ENCODE measurements at places on chromosomes 13 and 19.

GRCh38 chr19:48059331-48059730, 15.5 kb upstream of the CABP5 start:
- DNase-seq: no peak

GRCh38 chr13:111944171-111944583, 122.8 kb upstream of the SOX1 start:
- no peak for DNase-seq

DNA sequence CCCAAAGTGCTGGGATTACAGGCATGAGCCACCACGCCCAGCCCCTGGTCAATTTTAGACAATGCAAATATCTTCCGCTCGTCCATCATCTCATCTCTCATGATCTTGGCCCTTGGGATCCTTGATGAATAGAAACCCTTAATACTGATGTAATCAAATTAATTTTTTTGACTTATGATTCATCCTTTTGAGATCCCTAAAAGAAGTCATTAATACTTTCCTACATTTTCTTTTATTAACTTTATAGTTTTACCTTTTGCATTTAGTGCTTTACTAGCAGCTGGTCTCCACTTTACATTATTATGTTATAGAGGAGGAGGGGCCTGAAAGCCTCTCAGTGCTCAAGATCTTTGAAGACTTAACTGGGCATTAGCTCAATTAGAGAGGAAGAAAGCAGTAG, 7.7 kb upstream of the KASH5 start:
- DNase-seq: no peak

DNA sequence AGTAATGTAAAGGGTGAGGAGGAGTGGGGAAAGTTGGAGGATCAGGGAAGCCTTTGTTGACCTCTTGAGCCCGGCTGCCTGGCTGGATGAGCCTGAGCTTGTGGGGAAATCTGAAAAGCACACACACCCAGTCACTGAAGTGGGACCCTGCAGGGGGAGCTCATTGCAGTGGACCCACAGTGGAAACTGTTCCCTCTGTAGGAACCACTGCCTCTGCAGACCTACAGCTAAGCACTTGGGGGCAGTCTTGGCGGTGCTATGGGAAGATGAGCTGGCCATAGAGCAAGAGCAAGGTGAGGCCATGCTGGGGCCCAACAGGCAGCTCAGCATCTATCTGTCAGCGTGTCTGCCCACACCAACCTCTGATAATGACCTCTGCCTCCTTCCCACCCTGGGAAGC, 294.8 kb downstream of the TSHZ3 start:
- peak; percentile 63 for DNase-seq

- peak; percentile 7 for DNase-seq
Observed at GRCh38 chr13:25218019-25218418, 45.9 kb upstream of the AMER2 start.

GRCh38 chr13:45238945-45239795, 38.3 kb upstream of the KCTD4 start:
- DNase-seq: peak; percentile 74

- DNase-seq: no peak
Observed at GRCh38 chr19:23543351-23543750, 143.7 kb downstream of the ZNF675 start.

GRCh38 chr13:82740442-82740841, 1141.8 kb downstream of the SLITRK1 start:
- no peak for DNase-seq

DNA sequence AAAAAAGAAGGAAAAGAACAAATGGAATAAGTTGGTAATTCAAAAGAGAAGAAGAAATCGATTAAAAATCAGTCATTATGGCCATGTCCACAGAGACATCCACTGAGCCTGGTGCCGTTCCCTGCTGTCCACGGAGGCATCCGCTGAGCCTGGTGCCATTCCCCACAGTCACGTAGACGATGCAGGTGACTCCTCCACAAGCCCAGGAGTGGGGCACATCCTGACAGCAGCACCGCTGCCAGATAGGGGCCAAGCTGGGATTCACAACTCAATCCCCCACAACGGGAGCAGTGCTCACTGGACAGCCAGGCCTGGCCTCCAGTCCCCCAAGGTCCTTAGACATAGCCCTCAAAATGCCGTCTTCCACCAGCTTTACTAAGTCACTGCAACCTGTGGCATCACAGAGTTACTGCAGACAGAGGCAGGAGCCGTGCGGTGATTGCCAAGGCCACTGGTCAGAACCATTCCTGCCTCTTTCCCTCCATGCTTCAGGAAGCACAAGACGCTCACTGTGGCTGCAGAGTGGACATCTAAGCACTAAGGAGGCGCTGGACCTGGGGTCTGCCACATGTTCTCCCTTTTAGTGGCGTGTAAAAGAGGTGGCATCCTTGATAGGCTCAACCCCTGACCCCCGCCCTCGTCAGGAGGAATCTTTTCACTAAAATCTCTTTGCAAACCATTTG, 131.5 kb upstream of the SPACA7 start:
- DNase-seq: no peak

DNA sequence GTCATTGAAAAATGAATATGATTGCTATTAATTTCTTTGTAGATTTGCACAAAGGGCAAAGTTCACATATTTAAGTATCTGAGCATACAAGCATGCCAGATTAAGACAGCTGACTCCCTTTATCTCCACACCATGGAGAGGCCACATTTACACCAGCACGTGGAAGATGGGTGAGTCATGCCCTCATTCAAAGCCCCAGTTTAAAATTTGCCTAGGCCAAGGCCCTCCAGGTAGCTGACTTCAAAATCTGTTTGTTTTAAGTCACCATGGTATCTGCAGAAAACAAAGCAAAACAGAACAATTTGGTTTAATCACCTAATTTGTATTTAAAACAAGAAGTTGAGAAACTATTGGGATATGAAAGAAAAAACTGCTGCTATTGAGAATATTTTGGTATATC, 109.2 kb downstream of the ESD start:
- no peak for DNase-seq

DNA sequence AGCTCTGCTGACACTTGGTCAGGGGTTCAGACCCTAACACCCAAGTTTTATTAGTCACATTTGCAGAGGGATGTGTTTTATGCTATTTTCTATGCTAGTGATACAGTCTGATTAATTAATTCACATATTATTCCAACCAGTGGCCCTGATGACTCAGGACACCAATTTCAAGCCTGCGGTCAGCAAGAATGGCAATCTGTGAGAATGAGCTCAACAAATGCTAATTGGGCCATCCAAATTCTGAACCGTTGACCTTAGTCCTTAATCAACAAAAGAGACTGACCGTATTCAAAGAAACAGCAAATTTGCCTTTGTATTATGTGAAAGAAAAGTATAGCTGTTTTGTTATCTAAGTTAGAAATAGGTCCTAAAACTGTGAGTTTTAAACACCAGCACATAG, 9.6 kb upstream of the KL start:
- no peak for DNase-seq

DNA sequence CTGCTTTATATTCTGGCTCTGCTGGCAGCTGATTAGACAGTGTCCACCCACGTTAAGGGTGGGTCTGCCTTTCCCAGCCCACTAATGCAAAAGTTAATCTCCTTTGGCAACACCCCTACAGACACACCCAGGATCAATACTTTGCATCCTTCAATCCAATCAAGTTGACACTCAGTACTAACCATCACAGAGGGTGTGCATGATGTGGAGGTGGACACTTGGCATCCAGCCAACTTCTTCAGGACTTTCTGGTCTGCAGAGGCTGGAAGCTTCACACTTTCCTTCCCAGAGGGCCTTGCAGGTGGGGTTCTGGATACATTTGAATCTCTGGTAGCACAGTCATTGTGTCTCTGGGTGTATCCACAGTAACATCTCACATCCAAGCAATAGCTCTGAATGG, 18.9 kb upstream of the IGFL1 start:
- DNase-seq: no peak

DNA sequence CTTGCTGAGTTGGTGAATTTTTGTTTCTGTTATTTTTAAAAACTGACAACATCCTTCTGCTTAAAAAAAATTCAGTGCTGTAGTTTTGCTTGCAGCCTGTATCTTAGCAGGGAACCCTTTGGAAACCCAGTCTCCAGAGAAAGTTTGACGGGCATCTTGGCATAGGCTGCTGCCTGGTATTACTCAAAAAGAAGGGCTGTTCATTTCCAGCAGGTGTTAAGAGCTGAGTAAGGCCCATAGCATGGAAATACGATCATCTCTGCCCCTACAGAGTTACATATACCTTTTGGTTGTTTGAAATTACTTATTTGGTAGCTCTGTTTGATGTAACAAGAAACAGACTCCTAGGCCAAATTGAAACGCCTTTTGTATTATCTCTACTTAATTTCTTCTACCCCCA, 41.5 kb downstream of the URI1 start:
- DNase-seq: no peak

DNA sequence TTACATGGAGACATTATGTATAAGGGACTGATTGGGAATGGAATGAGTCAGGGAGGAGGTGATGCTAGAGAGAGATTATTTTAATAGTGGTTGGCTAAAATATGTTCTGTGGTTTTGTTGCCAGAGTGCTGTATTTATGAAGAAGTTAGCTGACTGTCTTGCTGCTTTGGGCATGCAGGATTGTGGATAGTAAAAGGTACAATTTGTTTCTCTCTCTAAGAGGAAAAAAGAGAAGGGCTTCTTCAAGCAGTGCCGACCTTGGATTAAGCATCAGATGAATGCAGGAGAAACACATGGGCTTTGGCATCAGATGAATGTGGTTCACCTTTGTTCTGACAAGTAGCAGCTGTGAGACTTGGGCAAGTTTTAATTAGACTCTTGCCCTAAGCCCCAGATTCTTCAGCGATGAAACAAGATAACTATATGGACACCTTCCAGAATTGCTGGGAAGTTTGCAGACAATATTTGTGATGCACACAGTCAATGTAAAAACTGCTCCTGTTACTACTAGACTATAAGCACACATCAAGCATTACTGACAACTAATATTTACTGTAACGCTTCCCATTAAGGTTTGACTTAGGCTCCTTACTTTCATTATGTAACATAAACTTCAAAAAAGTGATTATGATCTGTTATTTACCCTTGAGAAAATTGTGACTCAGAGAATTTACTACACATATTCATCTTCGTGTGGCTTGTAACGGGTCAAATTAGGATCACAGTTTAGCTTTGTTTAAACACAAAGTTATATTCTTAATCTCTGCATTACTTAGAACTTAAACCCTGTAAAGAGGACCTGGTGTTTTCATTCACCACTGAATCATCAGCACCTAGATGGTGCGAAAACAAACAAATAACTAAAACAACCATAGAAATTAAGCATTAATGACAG, 824.0 kb downstream of the PCDH9 start:
- peak; percentile 49 for DNase-seq

GRCh38 chr13:71962126-71962525, 95.1 kb upstream of the DACH1 start:
- DNase-seq: no peak

- no peak for DNase-seq
Observed at GRCh38 chr19:35109395-35110112, 6.1 kb upstream of the FXYD3 start.

- DNase-seq: no peak
Observed at GRCh38 chr13:95388420-95389079, 87.3 kb upstream of the ABCC4 start.

GRCh38 chr13:97502706-97503105, 68.7 kb downstream of the RAP2A start:
- no peak for DNase-seq

DNA sequence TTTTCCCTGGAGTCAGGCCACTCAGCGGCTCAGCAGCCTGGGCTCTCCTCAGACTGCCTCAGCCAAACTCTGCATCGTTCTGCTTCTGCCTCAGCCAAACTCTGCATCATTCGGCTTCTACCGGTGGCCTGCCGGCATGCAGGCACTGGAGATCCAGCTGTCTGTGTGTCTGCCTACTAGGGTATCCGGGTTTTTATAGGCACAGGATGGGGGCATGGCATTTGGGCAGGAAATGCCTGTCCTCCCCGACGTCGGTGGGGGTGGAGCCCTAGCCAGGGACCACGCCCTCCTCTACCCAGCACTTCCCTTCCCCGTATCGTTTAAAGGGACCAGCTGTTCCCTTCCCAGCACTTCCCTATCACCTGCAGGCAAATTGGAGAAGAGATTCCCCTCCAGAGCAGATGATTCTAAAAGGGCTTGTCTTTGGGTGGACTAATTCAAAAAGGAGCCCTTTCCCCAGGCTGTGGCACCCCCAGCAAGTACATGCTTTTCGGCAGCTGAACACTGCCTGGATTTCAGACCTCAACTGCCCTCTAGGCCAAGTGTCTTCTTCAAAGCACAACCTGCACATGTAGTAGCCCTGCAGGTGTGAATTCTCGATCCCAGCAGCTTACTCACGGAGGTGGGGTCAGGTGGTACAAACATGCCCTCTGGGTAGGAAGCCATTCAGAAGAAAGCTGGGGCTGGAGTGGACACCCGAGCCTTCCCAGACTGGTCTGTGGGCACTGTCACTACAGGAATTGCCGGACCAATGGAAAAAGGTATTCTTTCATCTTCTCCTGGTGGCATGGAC, 25.4 kb upstream of the GPR12 start:
- DNase-seq: peak; percentile 1

DNA sequence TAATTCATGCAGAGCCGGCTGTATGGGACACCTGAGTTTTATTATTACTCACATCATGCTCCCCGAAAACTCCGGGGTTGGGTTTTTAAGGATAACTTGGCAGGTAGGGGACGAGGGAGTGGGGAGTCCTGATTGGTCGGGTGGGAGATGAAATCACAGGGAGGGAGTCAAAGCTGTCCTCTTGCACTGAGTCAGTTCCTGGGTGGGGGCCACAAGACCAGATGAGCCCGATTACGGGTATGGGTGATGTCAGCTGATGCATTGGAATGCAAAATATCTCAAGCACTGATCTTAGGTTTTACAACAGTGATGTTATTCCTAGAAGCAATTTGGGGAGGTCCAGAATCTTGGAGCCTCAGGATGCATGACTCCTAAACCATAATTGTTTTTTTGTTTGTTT, 18.6 kb upstream of the COG3 start:
- peak; percentile 75 for DNase-seq

DNA sequence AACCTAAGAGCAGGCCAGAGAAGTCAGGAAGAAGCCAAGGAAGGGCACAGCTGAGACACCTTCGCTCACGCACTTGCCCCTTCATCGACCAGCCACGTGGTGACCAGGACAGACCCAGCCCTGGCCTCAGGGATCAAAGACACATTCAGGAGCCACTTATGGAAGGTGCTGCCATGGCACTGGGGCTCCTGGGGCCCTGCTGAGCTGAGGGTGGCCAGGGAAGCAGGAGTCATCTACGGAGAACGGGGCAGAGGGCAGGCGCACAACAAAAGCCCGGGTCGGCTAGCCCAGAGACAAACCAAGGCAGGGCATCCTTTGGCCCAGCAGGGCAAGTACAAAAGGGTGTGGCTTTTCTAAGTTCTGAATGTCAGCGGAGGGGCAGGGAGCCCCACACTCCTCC, 2.3 kb downstream of the PLPP2 start:
- DNase-seq: no peak

GRCh38 chr19:13055213-13056051, 47.2 kb downstream of the LYL1 start:
- DNase-seq: peak; percentile 97

DNA sequence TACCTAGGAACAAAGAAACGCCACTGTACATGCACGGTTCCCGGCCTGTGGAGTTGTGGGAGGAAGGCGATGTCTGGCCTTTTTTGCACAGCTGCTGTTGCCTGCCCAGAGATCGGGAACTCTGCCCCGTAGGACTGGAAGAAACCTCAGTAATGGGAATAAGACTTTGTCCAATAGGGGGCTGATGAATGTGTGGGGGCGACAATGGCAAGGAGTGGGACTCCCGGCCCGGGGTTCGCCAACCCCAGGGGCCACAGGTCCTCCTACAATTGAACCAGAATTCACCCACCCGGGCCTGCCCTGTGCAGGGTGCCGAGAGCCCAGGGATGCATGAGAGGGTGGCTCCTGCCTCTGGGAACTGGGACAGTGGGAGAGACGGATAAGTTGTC, 2.0 kb upstream of the CEBPA start:
- DNase-seq: no peak

- DNase-seq: no peak
Observed at GRCh38 chr13:51767100-51767499, 36.9 kb downstream of the DHRS12 start.
